ENCODE measurements at places on chromosomes 12 and 14.

- no peak for DNase-seq
These were observed 1.3 kb upstream of the PLEKHG7 start for GRCh38 chr12:92701441-92701840.

GRCh38 chr12:93994721-93995120, 153.7 kb upstream of the PLXNC1 start:
- DNase-seq, result no peak

GRCh38 chr14:98160901-98161300, 1111.1 kb downstream of the BCL11B start:
- no peak for DNase-seq

GRCh38 chr12:77325511-77326236, 260.3 kb upstream of the E2F7 start:
- no peak for DNase-seq

DNA sequence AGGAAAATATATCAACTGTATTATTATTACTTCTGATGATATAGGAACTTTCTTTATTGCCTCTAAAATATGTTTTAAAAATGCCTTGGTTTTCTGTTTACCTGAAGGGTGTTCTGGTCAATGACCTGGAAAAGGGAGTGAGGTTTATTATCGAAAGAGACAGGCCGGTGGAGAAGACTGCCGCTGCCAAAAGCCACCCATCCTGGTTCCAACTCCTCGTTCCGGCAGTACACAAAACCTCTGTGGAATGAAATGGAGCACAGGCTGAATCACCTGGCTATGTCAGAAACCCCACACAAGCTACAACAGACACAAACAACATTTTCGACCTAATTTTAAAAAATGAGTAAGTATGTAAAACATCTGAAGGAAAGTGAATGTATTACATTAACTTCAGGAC, 73.6 kb downstream of the HECTD4 start:
- no peak for DNase-seq
